Cardiac septum (tissue), 1 donor: ENCODE measurements at places on chromosomes 7 and 10.

- no peak for DNase-seq
Observed at GRCh38 chr7:66779669-66780409, 39.3 kb downstream of the RABGEF1 start.

- DNase-seq, result no peak
Observed at GRCh38 chr7:31938650-31939049, 131.6 kb downstream of the PDE1C start.

GRCh38 chr10:73871295-73872189 is 2.8 kb downstream of the CAMK2G start:
- DNase-seq, result no peak

DNA sequence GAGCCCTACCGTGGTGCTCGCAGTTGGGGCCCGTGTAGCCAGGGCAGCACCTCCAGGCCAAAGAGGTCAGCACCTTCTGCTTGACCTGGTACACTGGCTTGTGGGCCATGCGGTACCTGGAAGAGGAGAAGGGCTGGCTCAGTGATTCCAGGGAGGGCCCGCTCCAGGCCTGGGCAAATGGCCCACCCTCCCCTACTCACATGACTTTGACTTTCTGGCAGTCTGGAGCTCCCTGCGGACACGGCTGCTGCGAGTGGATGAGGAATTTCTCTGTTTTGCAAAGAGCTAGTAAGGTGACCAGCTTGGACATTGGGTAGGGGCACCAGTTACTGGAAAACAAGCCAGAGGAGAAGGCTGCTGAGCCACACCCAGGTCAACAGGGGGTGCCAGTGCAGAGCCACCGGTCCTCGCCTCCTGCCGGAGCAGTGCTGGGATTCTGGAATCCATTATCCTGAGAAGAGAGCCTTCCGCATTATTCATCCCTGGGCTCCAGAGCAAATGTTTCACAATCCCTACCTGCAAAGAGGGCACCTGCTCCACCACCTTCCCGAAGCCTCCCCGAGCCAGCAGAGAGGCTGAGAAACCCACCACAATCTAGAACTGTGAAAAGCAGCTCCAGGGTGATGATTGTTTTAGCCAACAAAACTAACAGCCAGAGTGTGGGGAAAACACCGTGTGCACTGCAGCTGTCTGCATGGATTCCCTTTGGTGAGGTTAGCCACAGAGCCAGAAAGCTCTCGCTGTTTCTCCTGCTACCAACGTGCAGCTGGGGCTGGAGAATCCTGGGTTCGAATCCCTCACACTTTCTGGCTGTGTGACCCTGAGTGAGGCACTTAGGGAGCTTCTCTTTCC is 11.8 kb downstream of the MMRN2 start:
- peak; percentile 75 for DNase-seq

DNA sequence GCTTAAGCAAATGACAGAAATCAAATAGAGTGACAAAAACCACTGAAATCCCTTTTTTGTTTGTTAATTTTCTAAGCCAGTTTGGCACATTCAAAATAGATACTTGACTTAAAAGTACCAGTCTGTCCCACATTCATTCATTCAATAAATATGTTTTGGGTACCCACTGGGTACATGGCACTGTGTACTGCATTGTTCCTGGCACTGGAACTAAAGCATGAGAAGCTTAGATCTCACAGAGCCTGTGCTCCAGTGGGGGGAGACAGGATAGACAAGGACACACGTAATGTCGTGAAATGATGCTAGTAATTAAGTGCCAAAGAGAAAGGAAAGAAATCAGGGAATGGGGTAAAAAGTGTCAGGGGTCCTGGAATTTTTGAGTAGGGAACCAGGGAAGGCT is 13.0 kb downstream of the MTURN start:
- DNase-seq, result no peak

DNA sequence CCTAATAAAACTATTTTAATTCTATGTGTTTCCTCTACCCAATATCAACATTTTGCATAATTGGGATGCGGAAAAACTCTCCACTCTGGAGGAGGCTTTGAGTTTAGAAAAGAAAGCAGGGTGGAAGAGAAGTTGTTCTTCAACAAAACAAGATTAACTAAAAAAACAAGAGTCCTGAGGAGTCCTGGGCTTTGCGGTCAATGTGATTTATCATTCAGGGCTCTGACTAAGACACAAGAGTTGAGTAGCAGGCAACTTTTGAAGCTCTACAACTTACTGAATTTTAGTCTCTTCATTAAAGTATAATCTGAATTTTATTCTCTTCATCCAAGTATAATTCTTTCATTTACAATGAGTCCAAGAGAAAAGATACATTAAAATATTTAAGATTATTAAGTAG is 18.3 kb upstream of the TMEM26 start:
- DNase-seq, result no peak

GRCh38 chr10:91616137-91616536 is 16.7 kb downstream of the PPP1R3C start:
- DNase-seq, result no peak

DNA sequence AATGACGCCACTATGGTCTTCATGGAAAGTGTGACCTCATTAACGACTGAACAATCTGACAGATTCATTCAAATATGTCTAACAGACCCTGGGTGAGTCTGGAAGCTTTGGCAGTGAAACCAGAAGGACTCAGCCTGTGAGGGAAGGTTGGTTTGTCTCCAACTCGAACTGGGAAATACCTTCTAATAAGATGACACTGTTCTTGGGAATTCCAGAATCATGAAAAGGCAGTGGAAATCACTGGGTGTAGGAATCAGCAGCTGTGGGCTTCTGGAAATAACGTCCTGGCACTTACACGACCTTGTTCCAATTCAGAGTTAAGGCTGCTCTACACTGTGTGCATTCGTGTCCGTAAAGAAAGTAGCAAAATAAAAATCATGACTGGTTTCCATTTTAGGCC is 75.1 kb downstream of the DGKI start:
- no peak for DNase-seq

- DNase-seq, result peak; percentile 44
Observed at GRCh38 chr10:1377740-1378397, 321.7 kb downstream of the WDR37 start.

GRCh38 chr10:336247-336646 is 201.0 kb downstream of the ZMYND11 start:
- DNase-seq, result no peak

GRCh38 chr7:2041496-2042367 is 191.0 kb downstream of the MAD1L1 start:
- peak; percentile 39 for DNase-seq

GRCh38 chr10:91006752-91007346 is 86.0 kb upstream of the ANKRD1 start:
- no peak for DNase-seq

- DNase-seq, result no peak
Observed at GRCh38 chr7:75858410-75858809, 20.4 kb upstream of the RHBDD2 start.

DNA sequence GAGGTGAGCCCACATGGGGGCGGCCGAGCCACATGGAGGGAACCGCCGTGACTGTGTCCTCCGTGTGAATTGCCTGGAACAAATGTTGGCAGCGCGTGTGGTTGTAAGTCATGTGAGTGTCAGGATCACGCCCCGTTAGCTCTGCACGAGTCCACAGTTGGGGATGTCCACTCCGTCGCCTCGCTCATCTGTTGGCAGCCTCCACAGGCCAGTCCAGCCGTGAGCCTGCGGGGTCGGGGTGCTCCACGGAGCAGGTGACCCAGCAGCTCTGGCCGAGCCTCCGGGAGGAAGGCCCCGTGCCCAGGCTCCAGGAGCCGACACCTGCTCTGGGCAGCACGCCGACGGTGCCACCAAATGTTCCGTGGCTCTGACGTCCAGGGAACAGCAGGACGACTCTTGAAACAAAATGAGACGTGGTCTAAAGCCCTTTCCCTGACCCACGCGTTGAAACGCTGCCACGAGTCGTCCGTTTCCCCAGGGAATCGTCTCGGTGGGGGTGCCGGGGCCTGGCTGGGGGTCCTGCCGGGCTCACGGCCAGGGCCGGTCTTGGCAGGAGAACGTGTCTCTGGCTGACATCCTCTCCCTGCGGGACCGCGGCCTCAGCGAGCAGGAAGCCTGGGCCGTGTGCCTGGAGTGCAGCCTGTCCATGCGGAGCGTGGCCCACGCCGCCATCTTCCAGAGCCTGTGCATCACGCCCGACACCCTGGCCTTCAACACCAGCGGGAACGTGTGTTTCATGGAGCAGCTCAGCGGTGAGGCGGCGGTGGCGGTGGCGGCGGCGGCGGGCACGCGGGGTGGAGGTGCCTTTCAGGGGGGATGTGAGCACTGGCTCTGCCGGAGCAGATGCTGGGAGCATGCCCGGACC is 7.0 kb downstream of the KNDC1 start:
- peak; percentile 69 for DNase-seq

GRCh38 chr7:47087866-47088265 is 494.0 kb downstream of the TNS3 start:
- no peak for DNase-seq

- DNase-seq, result no peak
Observed at GRCh38 chr7:78148166-78148894, 349.8 kb downstream of the PHTF2 start.

DNA sequence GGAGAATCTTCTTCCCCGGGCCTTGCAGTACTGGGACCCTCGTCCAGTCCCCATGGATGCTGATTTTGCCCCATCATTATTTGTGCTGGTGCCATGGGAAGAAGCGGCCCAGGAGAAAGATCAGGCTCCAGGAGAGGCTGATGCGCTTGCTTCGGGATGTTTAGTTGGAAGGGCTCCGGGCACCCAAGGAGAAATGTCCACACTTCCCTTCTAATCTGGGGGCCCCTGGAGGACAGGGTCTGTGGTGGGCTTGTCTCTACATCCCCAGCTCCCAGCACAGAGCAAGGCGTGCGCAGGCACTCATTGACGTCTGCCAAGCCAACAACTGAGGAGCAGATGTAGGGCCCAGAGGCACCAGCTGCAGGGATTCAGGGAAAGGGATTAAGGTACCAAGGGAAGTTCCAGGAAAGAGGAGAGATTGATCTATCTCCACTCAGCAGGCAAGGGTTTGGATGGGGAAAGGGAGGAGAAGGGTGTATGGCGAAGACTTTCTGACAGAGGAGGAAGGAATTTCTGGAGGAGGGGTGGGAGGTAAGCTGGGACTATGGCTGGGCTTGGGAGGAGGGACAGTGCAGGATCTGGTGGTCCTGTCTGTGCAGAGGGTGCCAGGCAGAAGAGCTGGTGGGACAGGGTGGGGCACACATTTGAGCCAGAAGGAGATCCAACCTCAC is 38.7 kb upstream of the LEP start:
- DNase-seq, result no peak

DNA sequence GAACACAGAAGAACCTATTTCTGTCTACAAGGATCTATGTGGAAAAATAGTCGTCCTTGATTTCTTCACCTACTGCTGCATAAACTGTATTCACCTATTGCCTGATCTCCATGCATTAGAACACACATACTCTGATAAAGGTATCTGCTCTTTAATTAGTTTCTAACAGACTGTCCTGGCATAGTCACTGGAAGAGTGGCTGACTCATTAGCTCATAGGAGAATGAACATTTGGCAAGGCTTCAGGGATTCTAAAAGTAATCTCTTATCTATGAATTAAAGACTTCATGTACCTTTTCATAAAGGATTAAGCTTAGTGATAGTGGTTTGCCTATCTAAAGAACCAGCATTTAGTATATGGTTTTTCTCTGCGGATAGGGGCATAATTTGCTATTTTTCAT is 4.1 kb downstream of the NHLRC2 start:
- no peak for DNase-seq

GRCh38 chr7:90681336-90682022 is 85.4 kb downstream of the CDK14 start:
- no peak for DNase-seq

GRCh38 chr7:142030848-142031247 is 35.2 kb downstream of the MGAM start:
- DNase-seq, result no peak

GRCh38 chr7:148954766-148955165 is 70.7 kb upstream of the EZH2 start:
- DNase-seq, result peak; percentile 66
